GM13977 (cell line): ENCODE measurements at places on chromosomes 6 and 20.

- no peak for DNase-seq
Measured at GRCh38 chr6:135972150-135972549, 120.6 kb downstream of the PDE7B start.

- DNase-seq = peak; percentile 44
Measured at GRCh38 chr20:4014031-4014474, 1.3 kb downstream of the RNF24 start.

DNA sequence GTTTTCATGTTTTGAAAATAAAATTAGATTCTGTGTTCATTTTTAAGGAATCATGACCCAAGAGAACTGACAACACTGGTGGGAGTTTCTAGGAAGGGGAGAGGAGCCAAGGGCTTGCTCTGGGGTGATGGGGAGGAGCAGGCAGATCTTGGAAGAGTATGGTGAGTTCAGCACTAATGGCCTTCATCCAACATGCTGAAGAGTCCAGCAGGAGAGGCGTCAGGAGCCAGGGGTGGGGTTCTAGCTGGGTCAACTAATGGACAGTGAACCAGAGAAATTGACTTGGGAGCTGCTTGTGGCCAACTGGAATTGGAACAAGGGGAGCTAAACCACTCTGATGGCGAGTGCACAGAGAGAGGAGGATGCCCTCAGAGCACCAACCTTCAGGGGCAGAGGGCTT, 107.1 kb downstream of the MRPL14 start:
- no peak for DNase-seq

DNA sequence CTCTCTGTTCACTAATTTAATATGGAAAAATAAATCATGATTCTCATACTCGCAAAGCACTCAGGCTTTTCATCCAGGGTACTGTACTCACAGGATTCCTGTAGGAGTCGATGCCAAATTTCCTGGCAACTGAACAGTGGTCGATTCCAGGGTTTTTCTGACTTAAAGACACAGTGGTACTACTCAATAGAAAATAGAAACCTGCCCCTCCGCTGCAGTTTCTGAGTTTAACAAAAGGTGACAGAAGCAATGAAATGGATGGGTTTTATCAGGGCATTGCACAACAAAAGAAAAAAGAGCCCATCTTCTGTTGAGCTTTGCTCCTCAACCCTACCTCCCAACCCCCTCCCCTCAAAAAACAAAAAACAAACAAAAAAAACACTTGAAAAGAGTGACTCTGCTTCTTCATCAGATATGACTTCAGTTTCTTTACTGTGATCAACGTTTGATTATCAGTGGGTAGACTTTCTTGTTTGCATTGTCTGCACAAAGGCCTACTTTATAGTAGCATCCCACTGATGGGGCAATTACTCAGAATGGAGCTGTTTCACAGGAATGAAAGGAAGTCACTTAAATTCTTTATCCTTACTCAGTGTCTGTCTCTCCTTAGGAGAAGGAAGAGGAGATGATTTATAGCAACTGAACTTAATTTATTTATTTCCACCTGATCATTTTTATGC, 96.2 kb upstream of the FOXO3 start:
- DNase-seq = no peak

DNA sequence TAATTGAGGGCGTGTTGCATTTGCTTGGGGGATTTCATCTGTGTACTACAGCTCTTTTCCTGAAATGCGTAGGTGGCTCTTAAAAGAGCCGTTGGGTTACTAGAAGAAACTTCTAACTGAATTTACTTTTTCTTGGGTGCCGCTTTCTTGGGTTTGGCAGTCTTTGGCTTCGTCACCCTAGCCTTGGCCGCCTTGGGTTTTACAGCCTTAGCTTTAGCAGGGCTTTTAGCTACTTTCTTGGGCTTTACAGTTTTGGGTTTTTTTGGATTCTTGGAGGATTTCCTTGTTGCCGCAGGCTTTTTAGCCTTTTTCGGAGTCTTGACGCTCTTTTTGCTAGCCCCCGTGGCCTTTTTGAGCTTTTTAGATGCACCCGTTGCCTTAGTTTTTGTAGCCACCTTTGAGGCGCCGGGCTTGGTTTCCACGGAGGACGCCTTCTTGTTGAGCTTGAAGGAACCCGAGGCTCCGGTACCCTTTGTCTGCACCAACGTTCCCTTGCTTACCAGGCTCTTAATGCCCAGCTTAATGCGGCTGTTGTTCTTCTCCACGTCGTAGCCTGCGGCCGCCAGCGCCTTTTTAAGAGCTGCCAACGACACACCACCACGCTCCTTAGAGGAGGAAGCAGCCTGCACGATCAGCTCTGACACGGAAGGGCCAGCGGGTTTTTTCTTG, 54.5 kb downstream of the TRIM38 start:
- no peak for DNase-seq
